ENCODE measurements at places on chromosomes 12 and 14.
A peak's percentile ranks its signal among the peaks of the same experiment; 100 is the strongest.

- peak; percentile 52 for DNase-seq
Measured at GRCh38 chr14:59020382-59020781, 168.1 kb upstream of the DAAM1 start.

- no peak for DNase-seq
Measured at GRCh38 chr12:124004233-124004875, 31.3 kb downstream of the ZNF664 start.

GRCh38 chr12:85568395-85569103 lies 267.7 kb downstream of the RASSF9 start:
- DNase-seq = no peak

DNA sequence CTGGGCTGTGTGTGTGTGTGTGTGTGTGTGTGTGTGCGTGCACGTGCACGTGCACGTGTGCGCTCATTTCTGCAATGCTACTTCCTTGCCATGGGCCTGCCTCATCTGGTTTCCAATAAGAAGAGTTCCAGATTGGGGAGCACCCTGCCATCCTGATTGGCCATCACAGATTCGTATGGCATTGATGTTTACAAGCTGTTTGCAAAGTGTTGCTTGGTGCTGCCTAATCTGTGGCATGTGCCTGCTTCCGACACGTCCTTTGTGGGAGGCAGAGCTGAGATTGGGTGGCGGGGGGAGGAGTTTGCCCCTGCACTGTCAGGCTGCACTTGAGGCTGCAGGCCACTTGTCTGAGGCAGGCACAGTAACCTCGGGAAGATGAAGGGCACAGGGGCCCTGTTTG lies 39.2 kb downstream of the SAMD4A start:
- DNase-seq = no peak
